ENCODE measurements at places on chromosomes 11 and 22. TPM values are rescaled to one million over a fixed set of nuclear protein-coding genes. Genes with fewer than 3 reads are reported as not detected.

The PATE2 gene
- total RNA-seq, result not detected

The OR51B2 gene
- 1.1 TPM for total RNA-seq

The ZNF280A gene
- not detected for total RNA-seq

The TLCD5 gene
- total RNA-seq, result 6.1 TPM

The HEPHL1 gene
- not detected for total RNA-seq

The IL18BP gene
- total RNA-seq, result 16.7 TPM

The TMEM191B gene
- total RNA-seq, result not detected

The CPT1A gene
- total RNA-seq, result 54.9 TPM

The MS4A3 gene
- total RNA-seq, result not detected

The ZNF70 gene
- total RNA-seq, result 2.8 TPM

All from omental fat pad (tissue), 4 donors.